ENCODE measurements at places on chromosomes 6 and 20.

DNA sequence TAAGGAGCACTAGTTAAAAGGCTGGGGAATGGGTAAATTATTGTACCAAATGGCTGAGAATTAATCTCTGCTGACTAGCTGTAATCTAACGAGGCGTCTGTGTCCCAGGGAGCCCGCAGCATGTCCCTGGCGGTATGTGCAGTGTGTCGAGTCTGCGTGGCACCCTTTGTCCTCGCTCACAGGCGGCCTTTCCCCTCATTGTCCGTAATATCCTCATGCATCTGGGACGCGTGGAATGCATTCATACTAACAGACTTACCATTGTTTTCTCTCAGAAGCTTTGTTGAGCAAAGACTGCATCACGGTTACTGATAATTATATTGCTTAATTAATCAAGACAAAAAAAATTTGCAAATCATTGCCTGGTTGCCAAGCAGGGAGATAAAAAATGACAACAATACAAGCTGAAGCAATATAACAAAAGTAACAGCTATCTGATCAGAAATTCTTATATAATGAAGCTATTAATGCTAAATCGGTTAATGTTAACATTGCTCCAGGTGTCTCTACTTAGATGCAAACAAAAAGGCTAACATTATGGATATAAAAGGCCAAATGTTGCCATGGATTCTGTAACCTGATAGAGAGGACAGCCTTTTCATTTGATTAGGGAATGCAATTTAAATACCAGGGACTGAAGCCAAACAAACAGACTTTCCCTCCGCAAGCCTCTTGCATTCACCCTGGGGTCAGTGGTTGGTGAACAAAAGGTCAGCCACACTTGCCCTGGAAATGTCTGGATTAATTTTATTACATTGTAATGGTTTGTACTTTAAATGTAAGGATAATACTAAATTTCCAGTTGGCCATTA lies 124.8 kb downstream of the INSM1 start:
- peak; percentile 98 for DNase-seq

GRCh38 chr20:47438464-47439381 lies 63.0 kb upstream of the NCOA3 start:
- DNase-seq: no peak

DNA sequence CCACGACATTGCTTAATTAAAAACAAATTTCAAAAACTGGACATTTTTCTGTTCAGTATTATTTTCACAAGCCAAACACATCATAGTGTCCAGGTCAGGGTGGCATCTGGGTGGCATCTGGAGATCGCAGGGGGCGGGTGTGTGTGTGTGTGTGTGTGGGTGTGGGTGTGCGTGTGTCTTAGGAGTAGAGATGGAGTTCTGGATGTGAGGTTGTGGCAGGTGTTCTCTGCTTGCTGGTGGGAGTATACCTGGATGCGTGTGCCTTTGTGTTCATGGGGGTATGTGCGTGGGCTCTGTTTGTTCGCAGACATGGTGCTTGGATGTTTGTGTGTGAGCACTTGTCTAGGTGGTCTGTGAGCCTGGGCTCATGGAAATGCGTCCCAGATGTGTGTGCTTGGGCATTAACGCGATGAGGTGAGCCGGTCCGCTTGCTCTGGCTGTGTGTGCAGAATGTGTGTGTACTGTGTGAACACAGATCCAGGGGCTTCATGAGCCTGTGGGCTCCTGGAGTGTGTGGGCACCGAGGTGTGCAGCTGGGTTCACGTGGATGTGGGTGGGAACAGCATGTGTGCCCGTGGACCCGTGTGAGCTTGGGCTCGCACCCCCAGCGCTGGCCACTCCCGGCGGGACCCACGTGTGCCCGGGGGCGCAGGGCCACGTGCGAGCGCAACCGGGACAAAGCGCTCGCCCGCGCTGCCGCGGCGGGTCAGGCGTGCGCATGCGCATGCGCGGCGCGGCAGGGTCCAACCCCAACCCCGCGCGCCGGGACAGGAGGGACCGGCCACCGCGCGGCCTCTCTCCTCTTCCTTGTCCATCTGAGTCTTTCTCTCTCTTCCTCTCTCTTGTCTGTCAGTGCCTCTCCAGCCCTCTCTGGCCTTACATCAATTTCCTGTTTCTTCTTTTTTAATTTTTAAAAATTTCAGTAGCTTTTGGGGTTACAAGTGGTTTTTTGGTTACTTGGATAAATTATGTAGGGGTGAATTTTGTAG lies 60.4 kb downstream of the SRC start:
- peak; percentile 80 for DNase-seq

- no peak for DNase-seq
Measured at GRCh38 chr6:101268541-101268940, 125.0 kb upstream of the GRIK2 start.

DNA sequence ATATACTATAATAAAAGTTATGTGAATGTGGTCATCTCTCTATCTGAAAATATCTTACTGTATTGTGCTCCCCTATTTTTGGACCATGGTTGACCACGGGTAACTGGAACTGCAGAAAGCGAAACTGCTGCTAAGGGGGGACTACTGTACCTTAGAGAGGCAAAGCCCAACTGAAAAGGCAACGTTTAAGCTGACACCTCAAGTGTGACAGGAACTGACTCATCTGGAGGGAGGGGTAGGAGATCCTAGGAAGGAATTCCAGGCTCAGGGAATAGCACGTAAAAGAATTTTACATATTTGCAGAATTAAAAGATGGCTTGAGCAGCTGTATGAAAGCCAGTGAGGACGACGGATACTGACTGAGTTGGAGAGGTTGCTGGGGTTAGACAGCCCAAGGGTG lies 34.8 kb downstream of the ELOVL2 start:
- DNase-seq: no peak

GRCh38 chr6:31639449-31639861 lies 13.0 kb downstream of the BAG6 start:
- no peak for DNase-seq

GRCh38 chr6:81764531-81764930 lies 12.1 kb upstream of the TENT5A start:
- DNase-seq: no peak

All from NCI-H146 (cell line).